ENCODE measurements at places on chromosomes 1 and 21.

DNA sequence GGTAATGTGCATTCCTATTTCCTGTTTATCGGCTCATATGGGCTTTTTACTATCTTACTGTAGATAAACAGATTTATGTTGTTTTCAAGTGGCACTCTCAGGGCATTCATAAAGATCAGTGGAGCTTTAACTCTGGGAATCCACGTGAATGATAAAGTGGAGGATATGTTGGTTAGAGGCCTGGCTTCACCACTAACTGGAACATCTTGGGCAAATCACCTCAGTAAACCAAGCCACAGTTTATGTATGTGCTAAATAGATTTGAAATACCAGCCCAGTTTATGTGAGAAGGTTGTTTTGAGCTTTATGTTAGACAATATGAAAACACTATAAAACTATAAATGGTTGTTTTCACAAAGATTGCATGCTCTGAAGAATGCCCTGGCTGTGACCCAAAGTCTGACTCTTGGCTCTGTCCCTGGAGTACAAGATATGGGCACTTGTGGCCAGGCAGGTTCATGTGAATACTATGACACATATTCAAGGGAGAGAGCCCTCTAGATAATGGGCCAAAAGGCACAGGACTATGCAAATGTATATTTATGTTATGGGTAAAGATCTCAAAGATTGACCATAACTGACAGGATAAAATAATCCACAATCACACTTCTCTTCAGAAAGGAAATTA is 36.7 kb downstream of the FAM163A start:
- DNase-seq = no peak

DNA sequence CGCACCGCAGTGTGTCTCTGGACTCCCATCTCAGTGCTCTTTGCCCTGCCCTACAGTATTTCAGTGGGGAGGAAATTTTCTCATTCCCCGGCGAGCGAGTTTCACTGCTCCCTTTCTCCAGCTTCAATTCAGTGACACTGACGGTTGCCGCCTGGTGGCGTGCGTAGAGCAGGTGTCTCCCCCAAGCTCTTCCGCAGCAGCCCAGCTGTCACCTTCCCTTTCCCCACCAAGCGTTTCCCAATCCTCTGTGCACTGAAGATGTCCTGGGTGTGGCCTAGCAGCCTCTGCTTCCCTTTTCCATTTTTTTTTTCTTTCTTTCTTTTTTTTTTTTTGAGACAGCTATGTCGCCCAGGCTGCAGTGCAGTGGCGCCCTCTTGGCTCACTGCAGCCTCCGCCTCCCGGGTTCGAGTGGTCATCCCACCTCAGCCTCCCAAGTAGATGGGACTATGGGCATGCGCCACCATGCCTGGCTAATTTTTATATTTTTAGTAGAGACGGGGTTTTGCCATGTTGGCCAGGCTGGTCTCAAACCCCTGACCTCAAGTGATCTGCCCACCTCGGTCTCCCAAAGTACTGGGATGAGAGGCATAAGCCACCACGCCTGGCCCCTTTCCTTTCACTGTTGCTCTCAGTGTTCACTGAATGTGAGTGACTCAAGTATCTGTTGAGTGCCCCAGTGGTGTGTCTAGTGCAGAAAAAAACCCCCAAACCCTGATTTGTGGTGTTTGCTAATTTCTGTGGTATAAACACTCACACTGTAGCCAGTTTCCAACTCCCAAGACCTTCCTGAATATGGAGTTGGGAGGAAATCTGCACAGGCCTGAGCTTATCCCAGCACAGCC is 30.1 kb downstream of the TNFRSF1B start:
- DNase-seq = no peak

DNA sequence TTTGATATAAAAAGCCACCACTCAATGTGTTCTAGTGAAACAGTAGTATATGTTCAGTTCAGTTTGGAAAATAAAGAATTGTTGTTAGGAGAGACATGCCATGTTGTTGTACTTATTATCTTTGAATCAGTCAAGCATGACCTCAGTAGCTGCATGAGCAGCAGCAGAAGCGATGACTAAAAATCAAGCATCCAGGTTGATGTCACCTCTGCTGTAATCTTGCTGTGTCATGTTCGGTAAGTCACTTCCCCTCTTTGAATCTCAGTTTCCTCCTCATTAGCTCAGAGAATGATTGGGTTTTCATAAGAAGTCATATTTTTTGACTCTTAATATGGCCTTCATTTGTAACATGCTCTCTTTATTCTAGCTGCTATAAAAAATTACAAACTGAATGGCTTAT is 428.4 kb upstream of the B3GALT2 start:
- no peak for DNase-seq

GRCh38 chr1:176790786-176791185 is 327.8 kb downstream of the PAPPA2 start:
- no peak for DNase-seq

- DNase-seq = peak; percentile 3
Observed at GRCh38 chr1:34460193-34460592, 283.5 kb downstream of the C1orf94 start.

DNA sequence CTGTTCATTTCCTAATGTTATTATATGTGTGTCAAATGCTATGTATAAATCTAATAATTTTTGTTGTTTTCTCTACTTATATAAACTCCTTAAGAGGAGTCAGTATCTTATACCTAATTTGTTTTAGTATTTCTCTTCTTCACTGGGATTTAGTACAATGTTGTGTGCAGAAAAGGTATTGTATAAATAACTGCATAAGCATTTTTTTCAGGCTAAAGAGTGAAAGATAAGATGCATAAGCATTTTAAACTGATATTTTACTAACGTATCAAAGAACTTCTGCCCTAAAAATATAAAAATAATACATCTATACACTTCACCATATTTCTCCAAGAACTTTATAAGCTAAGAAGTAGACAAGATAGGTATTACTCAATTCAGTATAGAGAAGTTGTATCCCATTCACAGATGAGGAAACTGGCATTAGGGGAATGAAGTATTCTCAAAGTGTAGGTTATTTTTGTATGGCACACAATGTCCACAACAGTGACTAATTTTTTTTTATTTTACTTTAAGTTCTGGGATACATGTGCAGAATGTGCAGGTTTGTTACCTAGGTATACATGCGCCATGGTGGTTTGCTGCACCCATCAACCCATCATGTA is 59.3 kb downstream of the NUP210L start:
- no peak for DNase-seq

All from stimulated activated CD4-positive, alpha-beta T cell treated with anti-CD3 and anti-CD28 coated beads, TNF-alpha, amount 100 ng/mL, for 1 hour (primary cell).